Fibroblast of skin of abdomen (primary cell): ENCODE measurements at places on chromosomes 3 and 15.

- no peak for DNase-seq
Observed at GRCh38 chr15:92934716-92935115, 34.6 kb downstream of the CHD2 start.

- no peak for DNase-seq
Observed at GRCh38 chr3:30350011-30350410, 256.4 kb upstream of the TGFBR2 start.

DNA sequence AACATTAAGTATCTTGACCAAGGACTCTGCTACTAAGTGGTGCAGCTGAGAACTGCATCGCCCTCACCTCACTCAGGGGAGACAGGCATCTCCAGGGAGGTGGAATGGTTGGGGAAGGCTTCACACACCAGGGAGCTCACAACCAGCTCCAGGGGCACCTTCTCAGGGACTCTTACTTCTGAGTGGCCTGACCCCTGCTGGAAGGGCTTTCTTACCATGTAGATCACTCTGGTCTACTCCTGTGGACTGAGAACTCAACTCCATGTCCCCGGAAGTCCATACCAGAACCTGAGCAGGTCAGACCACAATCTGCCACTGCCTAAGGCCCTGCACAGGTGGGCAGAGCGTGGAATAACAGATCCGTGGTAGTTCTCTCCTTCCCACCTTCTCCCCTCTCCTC lies 140.5 kb downstream of the TLE3 start:
- no peak for DNase-seq

DNA sequence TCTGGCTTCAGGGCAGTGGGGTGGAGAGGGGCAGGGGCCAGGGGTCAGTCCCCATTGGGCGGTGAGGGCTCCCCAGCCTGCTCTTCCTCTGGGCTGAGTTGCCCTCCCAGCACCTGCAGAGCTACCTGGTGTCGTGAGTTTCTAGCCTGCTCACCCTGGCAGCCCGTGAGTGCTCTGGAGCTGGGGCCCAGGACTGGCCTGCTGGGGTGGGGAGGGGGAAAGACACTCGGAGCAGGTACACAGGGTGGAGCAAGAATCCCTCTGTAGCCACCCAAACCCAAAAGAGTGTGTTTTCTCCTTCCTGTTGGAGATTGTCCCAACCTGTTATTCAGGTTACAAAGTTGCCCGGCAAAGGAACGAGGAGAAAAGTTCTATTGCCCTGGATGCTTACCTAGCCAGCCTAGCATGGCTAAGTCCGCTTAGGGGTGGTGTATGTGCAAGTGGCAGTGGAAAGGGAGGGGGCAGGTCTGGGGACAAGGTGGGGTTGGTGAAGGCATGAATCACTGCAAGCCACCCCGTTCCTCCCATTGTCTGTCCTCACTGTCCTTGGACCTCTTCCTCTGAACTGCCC lies 8.9 kb downstream of the FAM3D start:
- no peak for DNase-seq

GRCh38 chr3:128855569-128855968 lies 23.9 kb upstream of the ACAD9 start:
- DNase-seq, result no peak

DNA sequence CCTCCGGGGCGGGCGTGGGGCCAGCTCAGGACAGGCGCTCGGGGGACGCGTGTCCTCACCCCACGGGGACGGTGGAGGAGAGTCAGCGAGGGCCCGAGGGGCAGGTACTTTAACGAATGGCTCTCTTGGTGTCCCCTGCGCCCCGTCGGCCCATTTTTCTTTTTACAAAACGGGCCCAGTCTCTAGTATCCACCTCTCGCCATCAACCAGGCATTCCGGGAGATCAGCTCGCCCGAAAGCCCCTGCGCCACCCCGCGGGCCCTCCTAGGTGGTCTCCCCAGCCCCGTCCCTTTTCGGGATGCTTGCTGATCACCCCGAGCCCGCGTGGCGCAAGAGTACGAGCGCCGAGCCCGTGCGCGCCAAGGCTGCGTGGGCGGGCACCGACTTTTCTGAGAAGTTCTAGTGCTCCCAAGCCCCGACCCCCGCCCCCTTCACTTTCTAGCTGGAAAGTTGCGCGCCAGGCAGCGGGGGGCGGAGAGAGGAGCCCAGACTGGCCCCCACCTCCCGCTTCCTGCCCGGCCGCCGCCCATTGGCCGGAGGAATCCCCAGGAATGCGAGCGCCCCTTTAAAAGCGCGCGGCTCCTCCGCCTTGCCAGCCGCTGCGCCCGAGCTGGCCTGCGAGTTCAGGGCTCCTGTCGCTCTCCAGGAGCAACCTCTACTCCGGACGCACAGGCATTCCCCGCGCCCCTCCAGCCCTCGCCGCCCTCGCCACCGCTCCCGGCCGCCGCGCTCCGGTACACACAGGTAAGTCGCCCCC lies at the start of gene THBS1:
Gene THBS1, plus strand, starts transcription at position 595 of the 757 bp plus-strand sequence. CDS start 779 bp downstream, outside the sequence.
- peak; percentile 98 for DNase-seq

DNA sequence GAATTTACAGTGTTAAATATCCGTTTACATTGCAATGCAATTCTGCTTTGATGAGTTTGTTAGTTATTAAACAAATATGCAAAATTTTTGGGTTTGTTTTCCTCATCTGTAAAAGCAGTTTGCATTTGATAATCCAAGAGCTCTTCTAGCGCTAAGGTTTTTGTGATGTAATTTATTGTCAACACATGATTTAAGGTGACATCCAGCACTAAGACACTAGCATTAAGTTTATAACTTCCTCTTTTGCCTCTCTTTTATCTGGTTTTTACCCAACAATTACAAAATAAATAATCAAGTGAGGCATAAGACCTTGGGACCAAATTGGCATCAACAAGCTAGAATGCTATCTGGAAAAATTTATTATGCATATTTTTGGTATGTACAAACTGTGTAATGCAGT lies 969 bp upstream of the DNAJC19 start:
- no peak for DNase-seq

GRCh38 chr15:66110864-66111263 lies 142.7 kb downstream of the MEGF11 start:
- no peak for DNase-seq

DNA sequence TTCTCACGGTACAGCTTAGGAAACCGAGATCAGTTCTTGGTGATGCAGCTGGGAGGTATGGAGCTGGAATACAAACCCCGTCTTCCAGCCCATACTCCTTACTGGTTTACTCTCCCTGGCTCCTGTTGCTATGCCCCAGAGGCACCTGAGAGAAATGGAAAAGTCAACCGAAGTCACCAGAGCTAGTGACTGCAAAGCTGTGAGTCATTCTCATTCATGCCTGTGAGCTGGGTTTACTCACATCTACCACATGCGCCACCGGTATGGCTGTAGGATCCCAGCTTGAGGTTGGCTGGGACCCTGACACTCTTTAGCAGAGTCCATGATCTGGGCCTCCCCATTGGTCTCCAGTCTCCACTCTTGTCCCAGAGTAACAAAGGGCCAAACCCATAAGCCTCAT lies 111.5 kb upstream of the ETV5 start:
- no peak for DNase-seq

DNA sequence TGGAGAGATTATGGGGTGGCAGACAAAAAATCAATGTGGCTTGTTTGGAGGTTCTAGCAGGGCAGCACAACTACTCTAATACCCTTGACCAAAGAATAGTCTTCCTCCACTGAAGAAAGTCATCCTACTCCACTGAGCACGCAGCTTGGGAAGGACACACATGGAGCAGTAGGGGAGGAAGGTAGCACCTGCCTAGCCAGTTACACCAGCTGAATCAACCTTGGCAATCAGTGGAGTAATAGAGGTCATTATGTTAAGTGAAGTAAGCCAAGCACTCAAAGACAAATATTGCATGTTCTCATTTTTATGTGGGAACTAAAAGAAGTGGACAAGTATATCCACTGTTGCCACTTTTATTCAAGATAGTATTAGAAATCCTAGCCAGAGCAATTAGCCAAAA lies 555.8 kb upstream of the ALCAM start:
- DNase-seq, result no peak

DNA sequence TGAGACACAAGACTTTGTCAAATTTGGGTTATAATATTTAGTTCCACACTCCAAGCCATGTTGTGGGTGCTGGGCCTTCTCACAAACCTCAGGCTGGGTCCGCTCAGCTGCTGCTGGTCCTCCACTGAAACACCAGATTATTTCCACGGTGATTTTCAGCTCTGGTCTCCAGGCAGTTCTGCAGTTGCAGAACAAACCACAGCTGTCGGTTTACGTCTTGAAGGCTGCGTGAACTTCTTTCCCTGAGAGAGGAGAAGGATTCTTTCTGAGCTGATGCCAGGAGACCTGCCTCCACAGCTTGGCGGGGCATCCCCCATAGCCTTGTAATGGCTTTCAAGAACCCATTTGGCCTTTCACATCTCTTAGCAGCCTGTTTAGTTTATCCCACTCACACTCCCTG lies 16.2 kb downstream of the GALNT15 start:
- no peak for DNase-seq

- DNase-seq, result peak; percentile 87
Observed at GRCh38 chr3:64190517-64191515, 34.5 kb downstream of the PRICKLE2 start.

- peak; percentile 91 for DNase-seq
Observed at GRCh38 chr15:74209997-74210671, 7.5 kb upstream of the STRA6 start.

DNA sequence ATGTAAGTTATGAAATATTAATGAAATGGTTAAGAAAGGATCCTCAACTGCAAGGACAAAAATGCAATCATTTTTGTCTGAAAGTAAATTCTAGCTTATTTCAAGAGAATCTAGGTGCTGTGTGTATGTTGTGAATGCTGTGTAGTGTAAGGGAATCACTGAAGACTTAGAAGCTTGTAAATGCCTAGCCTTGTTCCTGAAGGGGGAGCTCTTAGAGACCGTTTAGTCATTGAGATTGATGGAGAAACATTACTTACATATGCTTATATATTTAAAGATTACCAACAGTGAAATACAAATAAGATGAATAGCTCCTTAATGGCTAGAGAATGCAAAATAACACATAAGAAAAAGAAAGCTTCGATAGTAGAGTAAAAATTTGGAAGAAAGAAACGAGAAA lies 67.9 kb downstream of the CNTN4 start:
- DNase-seq, result no peak

- no peak for DNase-seq
Observed at GRCh38 chr3:878746-879145, 214.1 kb upstream of the CNTN6 start.

- no peak for DNase-seq
Observed at GRCh38 chr3:71499227-71499876, 84.2 kb downstream of the FOXP1 start.

DNA sequence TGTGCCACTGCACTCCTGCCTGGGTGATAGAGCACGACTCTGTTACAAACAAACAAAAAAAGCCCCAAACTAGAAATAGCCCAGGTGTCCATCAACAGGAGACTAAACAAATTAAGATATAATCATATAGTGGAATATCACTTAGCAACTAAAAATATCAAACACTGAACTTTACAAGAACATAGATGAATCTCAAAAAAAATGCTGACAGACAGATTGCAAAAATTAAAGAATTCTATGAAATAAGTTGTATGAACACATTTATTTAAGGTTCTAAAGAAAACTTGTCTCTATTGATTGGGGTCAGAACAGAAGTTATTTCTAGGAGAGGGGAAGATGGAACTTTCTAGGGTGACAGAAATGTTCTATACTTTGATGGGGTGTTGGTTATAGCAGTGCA lies 268.2 kb downstream of the CTNNB1 start:
- DNase-seq, result no peak

- no peak for DNase-seq
Observed at GRCh38 chr15:76108021-76108723, 48.4 kb downstream of the TMEM266 start.
